ENCODE measurements at places on chromosomes 4 and X.

GRCh38 chr4:71202705-71203104, 136.1 kb upstream of the SLC4A4 start:
- no peak for DNase-seq

GRCh38 chr4:48255072-48255958, 14.3 kb downstream of the TEC start:
- no peak for DNase-seq

GRCh38 chrX:116246261-116246660, 75.7 kb downstream of the AGTR2 start:
- no peak for DNase-seq

DNA sequence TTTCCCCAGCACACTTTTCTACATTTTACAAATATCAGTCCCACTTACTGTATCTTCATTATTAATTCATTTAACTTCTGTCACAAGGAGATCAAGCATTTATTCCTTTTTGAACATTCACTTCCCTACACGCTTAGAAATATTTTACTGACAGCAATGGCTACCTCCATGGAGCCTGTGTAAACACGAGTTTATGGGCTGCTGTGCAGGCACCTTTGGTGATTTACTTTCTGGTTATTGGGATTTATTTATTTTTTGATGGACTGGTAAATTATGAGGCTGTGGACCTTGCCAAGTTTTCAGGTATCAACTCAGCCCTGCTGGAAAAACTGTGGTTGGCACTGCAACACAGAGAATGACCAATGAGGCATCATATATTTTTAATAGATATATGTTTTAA, 45.4 kb upstream of the PAQR3 start:
- no peak for DNase-seq

DNA sequence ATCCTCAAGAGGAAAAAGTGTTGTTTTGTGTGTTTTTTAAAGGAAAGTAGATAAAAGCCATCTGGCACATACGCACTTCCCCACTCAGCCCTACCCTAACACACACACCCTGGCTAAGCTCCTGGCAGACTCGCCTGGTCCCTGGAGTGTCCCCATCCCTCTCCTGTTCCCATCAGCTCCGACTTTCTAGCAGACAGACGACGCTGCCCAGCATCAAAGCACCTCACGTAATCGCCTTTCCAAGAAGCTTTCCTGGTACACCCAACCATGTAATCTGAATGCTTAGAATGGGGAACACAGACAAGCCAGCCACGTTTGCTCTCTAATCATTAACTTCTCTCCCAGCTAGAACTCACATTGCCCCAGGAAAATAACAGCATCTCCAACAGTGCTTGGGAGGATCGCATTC, 116.2 kb downstream of the AFAP1 start:
- no peak for DNase-seq

DNA sequence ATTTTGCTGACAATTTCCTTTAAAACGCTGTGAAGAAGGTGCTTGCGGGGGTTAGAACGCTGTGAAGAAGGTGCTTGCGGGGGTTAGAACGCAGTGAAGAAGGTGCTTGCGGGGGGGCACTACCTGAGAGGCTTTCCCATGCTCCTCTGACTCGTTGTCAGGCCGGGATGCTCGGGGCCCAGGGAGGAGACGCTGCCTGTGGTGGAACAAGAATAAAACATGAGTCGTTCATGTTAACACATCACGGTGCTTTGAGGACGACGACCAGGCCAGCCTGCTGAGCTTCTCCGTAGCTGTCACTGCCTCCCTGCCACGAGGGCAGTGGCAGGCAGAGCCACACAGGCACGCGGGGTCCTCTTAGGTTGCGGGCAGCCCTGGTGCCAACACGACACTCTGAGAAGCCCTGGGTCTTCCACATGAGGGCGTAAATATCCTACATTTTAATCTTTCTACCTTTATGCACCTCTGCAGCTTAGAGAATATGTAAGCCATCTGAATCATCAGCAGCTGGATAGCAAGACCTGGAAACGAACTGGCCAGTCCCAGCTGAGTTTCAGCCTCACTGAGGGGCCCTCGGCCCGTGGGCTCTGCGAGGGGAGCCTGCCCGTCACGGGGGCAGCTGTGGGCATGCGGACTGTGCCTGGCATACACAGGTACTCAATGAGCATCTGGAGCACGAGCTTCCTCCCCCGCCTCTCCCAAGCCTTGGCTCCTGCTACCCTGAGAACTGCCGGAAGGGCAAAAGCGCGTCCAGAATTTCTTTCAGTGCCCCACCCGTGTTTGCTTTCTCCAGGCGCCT, 47.0 kb downstream of the FGFRL1 start:
- DNase-seq, result no peak

- no peak for DNase-seq
Observed at GRCh38 chr4:16212138-16212782, 14.0 kb downstream of the TAPT1 start.

GRCh38 chr4:7650606-7651385, 216.1 kb upstream of the PSAPL1 start:
- DNase-seq, result no peak

GRCh38 chr4:76883147-76883546, 14.8 kb downstream of the SOWAHB start:
- DNase-seq, result no peak

GRCh38 chr4:613126-613525, 12.2 kb upstream of the PDE6B start:
- no peak for DNase-seq

GRCh38 chrX:31271615-31272471, 200.0 kb upstream of the FTHL17 start:
- no peak for DNase-seq

DNA sequence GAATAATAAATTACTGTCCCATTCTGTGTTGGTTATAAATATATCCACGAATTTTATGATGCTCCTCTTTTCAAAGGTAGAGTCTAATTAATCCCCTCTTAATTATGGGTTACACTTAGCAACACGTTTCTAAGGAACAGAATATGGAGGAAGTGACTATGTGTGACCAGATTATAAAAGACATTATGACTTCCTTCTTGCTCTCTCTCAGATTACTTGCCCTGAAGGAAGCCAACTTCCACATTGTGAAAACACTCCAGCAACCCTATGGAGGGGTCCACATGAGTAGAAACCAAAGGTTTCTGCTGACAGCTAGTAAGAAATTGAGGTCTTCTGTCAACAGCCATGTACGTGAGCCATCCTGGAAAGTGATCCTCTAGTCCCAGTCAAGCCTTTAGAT, 59.3 kb downstream of the WDFY3 start:
- DNase-seq, result no peak

DNA sequence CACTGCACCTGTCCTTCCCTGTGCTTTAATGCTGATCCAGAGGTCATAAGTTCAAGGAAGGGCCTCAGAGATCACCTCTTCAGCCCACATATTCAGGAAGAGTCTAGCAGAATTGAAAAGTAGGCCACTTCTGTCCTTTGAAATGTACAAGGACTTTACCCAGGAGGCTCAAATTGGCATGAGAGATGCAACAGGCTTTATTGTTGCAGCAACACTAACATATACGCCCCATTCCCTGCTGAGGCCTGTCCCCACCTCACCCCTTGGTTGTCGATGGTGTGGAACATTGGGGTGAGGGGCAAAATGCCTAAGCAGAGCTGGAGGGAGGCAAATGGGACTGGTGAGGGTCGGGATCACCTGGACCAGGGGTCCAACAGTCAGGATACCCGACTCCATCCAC, 2.8 kb downstream of the PRAF2 start:
- no peak for DNase-seq

DNA sequence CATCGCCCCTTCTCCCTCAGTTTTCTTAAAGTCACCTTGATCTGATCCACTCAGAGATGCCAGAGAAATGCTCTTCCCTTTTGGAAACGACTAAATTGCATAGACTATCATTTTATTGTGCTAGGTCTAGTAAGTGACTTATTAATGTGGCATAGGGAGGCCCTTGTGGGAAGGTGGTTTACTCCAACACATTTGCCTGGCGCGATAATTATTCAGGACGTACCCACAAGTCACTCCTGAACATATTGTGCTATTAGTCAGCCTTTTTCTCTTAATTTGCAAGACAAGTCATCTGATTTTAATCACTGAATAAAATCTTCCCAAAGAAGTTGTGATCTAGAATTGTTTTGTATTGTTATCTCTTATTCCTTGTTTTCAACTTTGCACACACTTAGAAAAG, 7.6 kb downstream of the ENPEP start:
- no peak for DNase-seq

- no peak for DNase-seq
Observed at GRCh38 chr4:188387179-188387791, 248.0 kb downstream of the TRIML1 start.

GRCh38 chrX:45900766-45901615, 644.2 kb downstream of the ZNF674 start:
- no peak for DNase-seq

DNA sequence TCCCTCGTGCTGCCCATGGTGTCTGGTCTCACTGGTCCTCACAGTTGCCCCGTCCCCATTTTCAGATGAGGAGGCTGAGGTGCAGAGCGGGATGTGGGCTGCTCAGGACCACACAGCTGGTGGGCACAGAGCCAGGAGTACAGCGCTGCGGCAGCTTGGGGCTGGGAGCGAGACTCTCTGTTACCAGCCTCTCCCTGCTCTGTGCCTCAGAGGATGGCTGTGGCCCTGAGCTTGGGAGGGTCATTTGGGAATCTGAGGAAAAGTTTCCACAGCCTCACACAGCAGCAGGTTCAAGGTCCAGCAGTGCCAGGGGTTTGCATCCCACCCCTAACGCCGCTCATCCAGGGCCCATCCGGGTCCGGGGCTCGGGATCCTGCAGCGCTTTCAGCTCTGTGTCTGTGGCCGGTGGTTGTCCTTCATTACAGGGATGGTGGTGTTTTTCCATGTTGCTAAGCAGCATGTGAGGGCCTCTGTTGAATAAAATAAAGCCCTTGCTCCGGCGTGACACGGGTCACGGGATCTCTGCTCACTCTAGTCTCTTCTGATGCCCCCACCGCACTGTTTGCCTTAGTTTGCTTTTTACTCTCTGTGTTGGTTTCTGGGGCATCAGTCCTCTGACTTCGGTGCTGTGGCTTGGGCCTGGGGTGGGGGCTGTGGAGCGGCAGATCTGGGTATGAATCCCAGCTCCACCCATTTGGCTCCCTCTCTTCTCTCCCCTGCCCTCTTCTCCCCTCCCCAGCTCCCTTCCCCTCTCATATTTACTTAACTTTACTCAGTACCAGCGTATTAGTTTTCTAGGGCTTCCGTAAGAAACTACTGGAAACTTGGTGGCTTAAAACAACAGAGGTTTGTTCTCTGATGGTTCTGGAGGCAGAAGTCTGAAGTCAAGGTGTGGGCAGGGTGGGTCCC, 6.5 kb downstream of the WFS1 start:
- DNase-seq, result no peak

DNA sequence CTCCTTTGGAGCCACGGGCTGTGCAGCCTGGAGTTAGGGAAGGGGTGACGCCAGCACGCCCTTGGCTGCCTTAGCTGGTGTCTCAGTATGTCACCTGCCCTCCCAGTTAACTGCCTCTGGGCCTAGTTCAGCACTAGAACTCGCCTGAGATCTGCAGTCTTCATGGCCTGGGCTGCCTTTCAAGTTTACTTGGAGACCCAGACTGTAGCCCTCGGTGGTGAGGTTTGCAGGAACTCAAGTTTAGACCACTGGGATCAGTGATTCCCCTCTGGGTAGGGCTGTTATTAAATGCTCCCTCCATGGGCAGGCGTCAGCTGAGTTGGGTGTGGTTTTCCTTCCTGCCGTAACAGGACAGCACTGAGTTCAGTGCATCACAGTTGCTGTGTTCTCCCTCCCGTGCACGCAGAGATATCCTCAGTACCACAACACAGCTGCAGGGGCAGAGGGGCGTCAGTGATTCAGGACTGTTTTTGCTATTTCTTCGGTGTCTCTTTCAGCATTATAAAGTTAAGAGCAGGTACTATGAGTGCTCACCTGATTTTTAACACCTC, 30.5 kb downstream of the PLAC8 start:
- peak; percentile 39 for DNase-seq

DNA sequence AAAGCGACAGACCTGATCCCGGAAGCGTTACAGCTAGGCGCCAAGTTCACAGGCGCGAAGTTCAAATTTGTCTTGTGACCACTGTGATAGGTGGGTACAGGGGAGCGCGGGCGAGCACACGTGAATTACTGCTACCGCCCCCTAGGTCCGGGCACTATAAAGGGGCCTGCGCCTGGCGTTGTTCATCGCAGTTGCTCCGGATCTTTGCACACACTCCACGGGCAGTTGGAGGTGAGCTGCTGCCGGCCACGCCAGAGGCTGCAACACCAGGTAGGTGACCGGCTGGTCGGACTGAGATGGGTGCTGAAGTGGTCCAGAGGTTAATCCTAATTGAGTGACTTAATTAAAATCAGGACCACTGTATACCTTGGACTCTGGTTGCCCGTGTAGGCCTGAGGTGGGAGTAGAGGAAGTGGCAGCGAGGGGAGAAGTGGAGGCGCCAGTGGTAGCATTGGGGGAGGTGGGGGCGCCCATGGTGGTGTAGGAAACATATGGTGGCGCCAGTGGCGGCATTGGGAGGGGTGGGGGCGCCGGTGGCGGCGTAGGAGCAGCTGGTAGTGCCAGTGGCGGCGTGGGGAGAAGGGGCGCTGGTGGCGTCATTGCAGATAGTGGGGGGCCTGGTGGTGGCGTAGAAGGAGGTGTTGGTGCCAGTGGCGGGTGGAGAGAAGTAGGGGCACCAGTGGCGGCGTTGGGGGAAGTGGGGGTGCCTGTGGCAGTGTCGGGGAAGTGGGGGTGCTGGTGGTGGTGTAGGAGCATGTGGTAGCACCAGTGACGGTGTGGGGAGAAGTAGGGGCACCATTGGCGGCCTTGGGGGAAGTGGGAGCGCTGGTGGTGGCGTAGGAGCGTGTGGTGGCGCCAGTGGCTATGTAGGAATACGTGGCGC, at the start of gene GCNA:
Gene GCNA (plus strand): TSS at position 185 of the 883 bp plus-strand sequence. CDS start 2,385 bp downstream, outside the sequence.
- no peak for DNase-seq

GRCh38 chr4:185144601-185145240, 1.7 kb downstream of the SLC25A4 start:
- no peak for DNase-seq

- DNase-seq, result no peak
Observed at GRCh38 chr4:7557456-7557855, 122.7 kb upstream of the PSAPL1 start.

GRCh38 chr4:68152411-68152810, 22.7 kb upstream of the TMPRSS11F start:
- no peak for DNase-seq

DNA sequence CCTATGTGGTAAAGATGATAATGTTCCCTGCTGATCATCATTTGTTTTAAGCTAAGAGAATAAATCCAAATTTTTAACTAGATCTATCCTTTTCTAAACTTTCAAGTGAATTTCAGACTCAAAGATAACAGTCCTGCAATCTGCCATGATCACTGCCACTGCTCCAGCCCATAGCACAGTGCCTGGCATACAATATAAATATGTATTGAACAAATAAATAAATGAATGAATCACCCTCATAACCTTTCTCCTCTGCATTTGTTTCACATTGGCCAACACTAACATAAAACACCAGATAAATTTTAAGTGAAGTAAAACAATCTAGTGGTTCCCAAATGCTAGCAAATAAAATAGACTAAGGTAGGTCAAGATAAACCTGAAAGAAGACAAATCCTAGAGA, 439.0 kb downstream of the GPM6A start:
- DNase-seq, result no peak

DNA sequence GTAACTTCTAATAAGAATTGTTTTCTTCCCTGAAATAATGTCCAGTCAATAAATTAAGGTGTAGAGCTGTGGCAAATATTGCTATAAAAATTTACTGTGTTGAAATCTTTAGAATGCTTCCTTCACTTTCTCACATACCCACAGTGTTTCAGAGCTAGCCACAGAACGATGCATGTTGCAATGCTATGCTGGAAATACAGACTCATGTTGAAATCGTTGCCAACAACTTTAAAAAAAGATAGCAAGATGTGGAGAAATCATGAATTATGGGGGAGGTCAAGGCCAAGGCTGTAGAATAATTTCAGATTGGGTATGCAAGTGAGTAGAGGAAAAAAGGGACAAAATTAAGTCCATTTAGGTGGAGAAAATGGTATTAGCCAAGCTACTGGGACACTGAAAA, 204.8 kb downstream of the VEGFC start:
- DNase-seq, result no peak

Measured in activated T-helper 1 cell treated with anti-CD3 and anti-CD28 coated beads, Interleukin-2, amount 50 U/mL, for 16 hours (primary cell).